ENCODE measurements at places on chromosomes 1 and 21.

GRCh38 chr1:210288116-210288515, 40.6 kb upstream of the HHAT start:
- no peak for DNase-seq

- no peak for DNase-seq
These were observed 16.7 kb downstream of the FMO3 start for GRCh38 chr1:171107262-171107940.

DNA sequence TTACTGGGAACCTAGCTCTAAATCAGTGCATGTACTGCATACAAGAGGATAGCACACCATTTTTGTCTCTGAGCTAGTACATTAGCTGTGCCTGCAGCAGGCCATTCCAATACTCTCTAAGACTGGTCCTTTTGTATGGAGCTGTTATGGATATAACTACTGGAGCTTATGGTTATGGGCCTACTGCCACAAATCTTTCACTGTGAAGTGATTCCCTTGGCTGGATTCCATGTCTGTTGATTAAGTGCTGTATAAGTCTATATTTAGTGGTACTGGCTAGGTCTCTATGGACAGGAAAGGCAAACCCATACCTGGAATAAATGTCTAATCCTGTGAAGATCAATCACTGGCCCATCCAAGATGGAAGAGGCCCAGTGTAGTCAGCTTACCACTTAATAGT, 12.0 kb downstream of the ZFYVE9 start:
- DNase-seq = no peak

DNA sequence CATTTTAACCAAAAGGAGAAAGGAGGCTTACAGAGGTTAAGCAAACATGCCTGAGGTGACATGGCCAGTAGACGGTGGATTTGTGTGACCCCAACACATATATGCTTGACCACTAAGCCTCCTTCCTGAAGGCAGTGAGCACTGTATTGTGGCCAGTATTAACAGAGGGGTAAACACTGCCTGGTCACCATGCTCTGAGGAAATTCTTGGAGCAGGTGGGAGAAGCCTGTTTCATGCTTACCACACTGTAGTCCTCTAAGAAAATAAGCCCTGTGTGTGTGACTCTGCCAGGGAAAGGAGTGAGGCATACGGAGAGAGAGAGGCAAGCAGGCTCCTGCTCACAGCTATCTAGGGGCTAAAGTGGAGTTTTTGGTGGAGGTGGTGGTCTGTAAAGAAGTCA, 102.7 kb downstream of the KCND3 start:
- no peak for DNase-seq

- DNase-seq = no peak
These were observed 27.8 kb downstream of the WNT9A start for GRCh38 chr1:227919906-227920305.

Measured in activated naive CD8-positive, alpha-beta T cell treated with anti-CD3 and anti-CD28 coated beads, Interleukin-2, amount 50 U/mL, for 16 hours (primary cell).